Fibroblast of mammary gland (primary cell): ENCODE measurements at places on chromosomes 5 and 9.
A peak's percentile ranks its signal among the peaks of the same experiment; 100 is the strongest.

GRCh38 chr9:100428871-100429654 is 2.1 kb downstream of the MSANTD3 start:
- peak; percentile 100 for DNase-seq

DNA sequence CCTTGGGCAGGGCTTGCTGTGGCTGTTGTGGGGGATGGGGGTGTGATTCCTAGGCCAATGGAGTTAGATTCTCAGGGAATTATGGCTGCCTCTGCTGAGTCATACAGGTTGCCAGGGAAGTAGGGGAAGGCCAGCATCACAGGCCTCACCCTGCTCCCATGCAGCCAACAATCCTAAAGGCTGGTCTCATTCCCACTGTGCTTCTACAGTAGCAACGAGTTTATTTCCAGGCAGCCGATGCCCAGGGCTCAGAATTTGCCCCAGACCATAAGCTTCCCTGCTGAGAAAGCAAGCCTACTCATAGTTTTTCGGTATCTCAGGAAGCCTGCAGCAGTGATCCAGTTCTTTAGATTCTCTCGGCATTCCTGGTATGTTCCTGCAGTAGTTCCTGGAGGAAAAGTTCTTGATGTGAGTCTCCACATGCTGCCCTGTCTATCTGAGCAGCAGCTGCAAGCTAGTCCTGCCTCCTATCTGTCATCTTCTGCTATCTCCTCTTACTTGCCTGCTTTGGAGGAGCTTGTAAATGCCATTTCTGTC is 59.3 kb upstream of the SELENOP start:
- no peak for DNase-seq

DNA sequence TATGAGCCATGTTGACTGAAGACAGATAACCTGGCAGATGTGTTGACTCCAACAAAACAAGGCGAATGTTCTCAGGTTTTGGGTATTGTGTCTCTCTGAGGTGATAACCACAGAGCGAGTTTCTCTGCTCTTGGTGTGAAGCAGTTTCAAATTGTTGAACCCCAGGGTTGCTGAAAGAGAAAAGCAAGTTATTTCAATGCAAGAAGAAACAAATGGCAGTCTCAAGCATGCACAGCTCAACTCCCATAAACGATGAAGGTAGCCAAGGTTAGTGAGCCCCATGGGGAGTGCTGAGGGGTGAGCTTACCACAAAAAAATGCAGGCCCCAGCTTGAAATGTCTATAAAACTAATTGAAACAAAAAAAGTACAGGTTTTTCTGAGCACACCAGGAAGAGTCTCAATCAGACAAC is 220.8 kb upstream of the DAPK1 start:
- peak; percentile 66 for DNase-seq

GRCh38 chr5:181222630-181223057 is 437 bp upstream of the TRIM41 start:
- DNase-seq: no peak

DNA sequence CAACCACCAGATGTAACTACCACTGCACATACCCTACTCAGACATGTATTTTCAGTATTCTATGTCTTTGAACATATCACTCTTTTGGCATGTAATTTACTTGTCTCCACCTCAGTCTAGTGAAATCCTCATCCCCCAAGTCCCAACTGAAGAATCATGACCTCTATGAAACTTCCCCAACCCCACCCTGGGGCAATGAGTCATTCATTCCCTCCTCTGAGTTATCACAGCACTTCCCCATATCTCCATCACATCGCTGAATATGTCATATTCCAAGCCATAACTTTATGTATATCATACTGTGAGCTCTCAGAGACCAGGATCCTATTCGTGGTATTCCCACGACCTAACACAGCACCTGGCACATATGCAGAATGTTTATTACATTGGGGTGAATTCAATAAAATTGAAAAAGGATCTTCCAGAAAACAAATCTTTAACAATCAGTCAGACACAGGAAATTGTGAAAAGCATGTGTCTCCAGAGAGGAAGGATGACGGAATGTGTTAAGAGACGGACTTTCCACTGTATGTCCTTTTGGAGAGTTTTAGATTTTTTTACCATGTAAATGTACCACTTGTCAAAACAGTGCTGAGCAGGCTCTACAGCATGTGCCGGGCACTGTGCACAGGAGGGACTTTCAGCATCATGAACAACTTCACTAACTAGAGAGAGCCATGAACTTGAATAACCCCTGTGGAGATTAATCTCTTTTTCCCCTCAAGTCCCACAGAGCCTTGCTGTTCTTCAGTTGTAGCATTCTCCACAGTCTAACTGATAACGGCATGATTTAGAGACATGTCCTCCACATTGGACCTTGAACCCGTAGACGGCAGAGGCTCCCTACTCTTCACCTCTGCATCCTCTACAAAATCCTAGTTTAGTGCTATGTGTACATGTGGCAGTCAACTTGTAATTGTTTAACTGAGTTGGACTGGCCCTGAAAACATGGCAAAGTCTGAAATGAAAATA is 213.5 kb downstream of the GLIS3 start:
- DNase-seq: peak; percentile 71

DNA sequence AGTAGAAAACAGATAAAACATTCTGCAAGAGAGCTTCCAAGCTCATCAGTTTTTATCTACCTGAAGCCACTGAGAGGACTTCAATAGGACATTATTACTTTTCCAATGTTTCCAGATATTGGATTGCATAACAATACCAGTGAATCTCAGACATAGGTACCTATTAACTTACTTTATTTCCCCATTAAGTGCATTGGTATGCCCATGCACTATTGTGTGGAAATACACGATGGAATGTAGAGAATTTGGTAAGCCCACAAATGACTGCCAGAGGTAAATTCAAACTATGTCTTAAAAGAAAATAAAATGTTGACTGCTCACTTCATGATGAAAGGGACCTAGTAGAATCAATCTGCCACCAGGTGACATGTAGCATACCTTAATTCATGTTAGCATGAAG is 48.1 kb upstream of the PRR16 start:
- no peak for DNase-seq

GRCh38 chr5:65992630-65993029 is 66.3 kb downstream of the ERBIN start:
- DNase-seq: no peak

DNA sequence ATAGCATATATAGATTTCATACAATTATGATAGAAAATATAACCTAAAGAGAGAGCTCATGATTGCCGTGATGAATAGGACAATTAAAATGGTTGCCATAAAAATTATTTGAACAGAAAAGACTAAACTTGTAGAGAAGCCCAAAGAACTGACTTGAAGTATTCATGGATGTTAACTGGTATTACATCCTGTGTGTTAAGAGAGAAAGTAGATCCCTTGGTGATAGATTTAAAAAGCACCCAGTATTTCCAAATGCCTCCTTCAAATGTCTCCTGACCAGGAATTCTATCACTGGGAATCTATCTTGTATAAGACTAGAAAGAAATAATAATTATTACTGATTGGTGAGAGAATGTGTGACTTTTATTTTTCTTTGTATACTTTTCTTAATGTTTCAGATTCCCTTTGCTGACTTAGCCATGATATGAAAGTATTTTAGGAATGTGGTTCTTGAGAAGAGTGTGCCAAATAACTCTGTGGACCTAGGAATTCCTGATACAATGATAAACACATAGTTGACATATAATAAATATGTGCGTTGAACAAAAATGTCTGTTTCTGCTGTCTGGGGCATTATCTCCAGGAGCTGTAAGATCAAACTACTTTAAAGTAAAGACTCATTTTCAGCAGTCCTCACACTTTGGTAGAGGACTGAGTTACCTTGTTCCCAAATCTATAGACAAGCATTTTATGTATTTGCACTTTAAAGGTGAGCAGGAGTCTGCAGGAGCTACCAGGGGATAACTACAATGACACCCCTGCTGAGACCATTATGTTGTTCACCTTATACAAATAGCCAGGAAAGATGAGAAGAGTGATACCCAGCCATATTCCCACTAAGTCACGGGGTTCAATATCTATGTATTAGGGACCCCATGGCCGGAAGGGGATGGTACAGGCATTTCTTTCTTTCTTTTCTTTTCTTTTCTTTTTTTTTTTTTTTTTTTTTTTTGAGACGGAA is 211.1 kb upstream of the TLE4 start:
- no peak for DNase-seq

DNA sequence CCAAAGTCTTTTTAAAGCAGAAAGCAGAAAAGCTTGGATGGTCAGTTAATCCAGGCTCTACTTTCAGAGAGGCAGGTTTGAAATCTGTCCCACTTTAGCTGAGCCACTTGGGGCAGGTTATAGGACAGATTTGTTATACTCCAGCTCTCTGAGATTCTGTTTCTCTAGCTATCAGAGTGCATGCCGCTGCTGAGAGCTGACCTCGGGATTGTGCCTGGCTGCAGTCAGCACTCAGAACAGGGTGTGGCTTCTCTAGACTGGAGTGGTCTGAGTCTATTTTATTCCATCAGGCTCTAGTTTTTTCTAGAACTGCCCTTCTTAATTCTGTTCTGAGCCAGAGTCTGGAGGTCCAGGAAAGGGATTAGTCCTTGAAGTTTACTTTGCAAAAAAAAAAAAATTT is 67.7 kb downstream of the NDFIP1 start:
- no peak for DNase-seq

DNA sequence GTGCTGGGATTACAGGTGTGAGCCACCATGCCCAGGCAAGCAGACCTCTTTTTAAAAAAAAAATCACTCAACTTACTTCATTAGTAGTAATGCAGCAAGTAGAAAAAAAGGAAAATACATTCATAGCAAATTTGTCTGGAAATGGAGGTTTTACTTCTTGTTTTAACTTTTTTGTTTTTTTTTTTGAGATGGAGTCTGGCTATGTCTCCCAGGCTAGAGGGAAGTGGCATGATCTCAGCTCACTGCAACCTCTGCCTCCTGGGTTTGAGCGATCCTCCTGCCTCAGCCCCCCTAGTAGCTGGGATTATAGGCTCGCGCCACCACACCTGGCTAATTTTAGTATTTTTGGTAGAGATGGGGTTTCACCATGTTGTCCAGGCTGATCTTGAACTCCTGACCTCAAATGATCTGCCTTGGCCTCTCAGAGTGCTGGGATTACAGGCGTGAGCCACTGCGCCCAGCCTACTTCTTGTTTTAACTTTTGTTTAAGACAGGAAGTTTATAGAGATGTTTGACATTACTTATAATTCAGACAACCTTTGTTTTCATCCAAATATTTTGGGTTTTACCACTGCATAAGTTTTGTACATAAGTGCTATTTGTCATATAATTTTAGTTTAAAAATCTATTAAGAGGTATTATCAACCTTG is 26.5 kb downstream of the UBE2R2 start:
- DNase-seq: no peak

- DNase-seq: no peak
Observed at GRCh38 chr5:28648108-28648507, 1609.7 kb upstream of the CDH9 start.

GRCh38 chr5:109454731-109455505 is 45.1 kb upstream of the PJA2 start:
- peak; percentile 69 for DNase-seq

GRCh38 chr9:117868594-117868993 is 164.4 kb downstream of the TLR4 start:
- DNase-seq: no peak

- no peak for DNase-seq
Observed at GRCh38 chr5:165187815-165188214, 1682.4 kb downstream of the MAT2B start.

- DNase-seq: no peak
Observed at GRCh38 chr5:179504191-179504590, 46.2 kb upstream of the RUFY1 start.

GRCh38 chr5:145859897-145860296 is 12.9 kb downstream of the GRXCR2 start:
- DNase-seq: no peak

DNA sequence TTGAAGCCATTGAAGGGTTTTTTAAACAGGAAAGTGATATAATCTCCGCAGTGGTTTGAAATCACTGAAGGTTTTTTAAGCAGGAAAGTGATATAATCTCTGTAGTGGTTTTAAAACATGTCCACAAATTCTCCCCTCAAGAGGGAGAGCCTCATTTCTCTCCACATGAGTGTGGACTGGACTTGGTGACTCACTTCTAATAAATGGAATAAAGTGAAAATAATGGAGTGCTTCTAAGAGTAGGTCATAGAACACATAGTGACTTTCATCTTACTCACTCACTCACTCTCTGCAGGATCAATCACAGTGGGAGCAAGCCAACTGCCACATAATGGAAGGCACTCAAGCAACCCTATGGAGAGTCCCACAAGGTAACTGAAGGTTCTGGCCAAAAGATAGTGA is 12.0 kb downstream of the CTNNAL1 start:
- DNase-seq: peak; percentile 93

GRCh38 chr9:14926941-14927624 is 16.9 kb upstream of the FREM1 start:
- no peak for DNase-seq

GRCh38 chr5:132451387-132451786 is 39.2 kb downstream of the IRF1 start:
- peak; percentile 47 for DNase-seq

- no peak for DNase-seq
Observed at GRCh38 chr9:72888943-72889342, 63.9 kb downstream of the ALDH1A1 start.

GRCh38 chr5:112156211-112156610 is 262.9 kb downstream of the EPB41L4A start:
- DNase-seq: no peak

DNA sequence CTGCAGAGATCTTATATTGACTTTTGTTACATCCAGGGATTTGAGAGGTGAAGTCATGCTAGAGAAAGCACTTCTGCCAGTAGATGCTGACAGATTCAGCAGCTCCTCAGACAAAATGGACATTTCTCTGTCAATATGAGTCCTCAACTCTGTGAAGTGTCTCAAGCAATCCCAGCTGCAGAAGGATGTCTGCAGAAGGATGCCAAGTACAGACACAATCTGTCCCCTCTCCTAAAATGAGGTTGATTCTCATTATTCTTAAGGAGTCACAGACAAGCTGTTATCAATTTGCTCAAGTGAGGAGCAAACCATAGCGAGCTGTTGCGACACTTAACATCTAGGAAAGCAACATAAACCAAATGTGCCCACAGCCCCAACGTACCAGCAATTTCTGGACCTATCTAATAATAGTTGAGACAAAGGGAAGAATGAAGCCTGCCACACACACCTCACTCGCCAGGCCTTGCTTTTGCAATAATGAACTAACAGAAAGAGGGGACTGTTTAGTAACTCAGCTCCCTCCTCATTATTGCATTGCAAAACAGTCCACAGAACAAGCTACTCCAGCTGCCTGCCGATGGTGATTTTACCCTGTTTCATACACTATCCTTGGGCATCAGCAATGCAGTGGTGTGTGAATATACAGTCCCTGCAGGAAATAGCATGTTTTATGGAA is 364.2 kb upstream of the PDE4D start:
- DNase-seq: no peak

DNA sequence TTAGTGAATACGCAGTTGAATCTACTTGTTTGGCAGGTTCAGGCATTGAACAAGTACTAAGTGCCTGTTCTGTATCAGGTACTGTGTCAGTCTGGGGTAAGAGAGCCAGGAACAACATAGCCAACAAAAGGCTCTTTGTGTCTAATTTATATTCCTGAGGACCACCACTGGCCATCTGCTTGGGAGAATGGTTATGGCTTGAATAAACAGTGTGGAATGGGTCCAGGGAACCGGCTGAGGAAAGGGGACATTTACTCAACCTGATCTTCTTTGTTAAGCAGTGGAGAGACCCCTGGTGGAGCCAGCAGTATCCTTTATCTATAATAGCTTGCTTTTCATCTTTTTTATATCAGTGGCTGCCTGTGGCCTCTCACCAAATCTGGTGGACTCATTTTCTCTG is 38.6 kb downstream of the EXOSC2 start:
- DNase-seq: no peak
